ENCODE measurements at places on chromosomes 5 and 9. TPM values are rescaled to one million over a fixed set of nuclear protein-coding genes. Genes with fewer than 3 reads are reported as not detected.

Gene ADGRD2
- total RNA-seq: not detected

Gene MSX2
- total RNA-seq: not detected

GRCh38 chr5:109455598-109456096 lies 45.9 kb upstream of the PJA2 start:
- no peak overlapping the region for H3K4me3 ChIP-seq
- H3K36me3 ChIP-seq: no peaks in the 10 kb centered on the region
- H3K27ac ChIP-seq: no peak overlapping the region
- no peaks in the 10 kb centered on the region for H3K27me3 ChIP-seq
- H3K4me1 ChIP-seq: no peaks in the 10 kb centered on the region

- no peak overlapping the region for H3K4me3 ChIP-seq
- H3K27me3 ChIP-seq: no peaks in the 10 kb centered on the region
- H3K27ac ChIP-seq: no peak overlapping the region
- DNase-seq: no peak
These were observed 30.7 kb downstream of the RAI14 start for GRCh38 chr5:34686762-34687268.

- peaks cover 25% of the 10 kb centered on the region for H3K4me1 ChIP-seq
- H3K27ac ChIP-seq: peak overlapping the region; percentile 94
- H3K36me3 ChIP-seq: peaks cover 18% of the 10 kb centered on the region
These were observed 1.4 kb upstream of the C5orf15 start for GRCh38 chr5:133969654-133970324.

DNA sequence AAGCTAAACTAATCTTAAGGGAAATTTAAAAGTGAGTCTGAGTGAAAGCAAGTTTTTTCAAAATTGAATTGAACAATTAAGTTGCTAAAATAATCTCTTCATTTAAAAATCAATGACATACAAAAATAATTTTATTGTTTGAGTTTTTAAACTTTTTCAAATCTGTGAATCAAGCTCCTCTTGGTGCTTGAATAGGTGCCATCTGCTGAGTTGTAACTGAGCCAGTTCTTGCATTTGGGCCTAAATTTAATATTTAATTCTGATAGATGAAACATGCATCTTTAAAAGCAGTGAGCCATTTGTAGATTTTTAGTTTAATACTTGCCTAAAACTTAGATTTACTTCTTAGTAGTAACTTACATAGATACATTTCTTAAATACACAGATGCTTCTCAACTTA lies 31.8 kb downstream of the SPATA31D1 start:
- no peak overlapping the region for H3K27ac ChIP-seq
- H3K36me3 ChIP-seq: no peaks in the 10 kb centered on the region
- no peaks in the 10 kb centered on the region for H3K27me3 ChIP-seq

GRCh38 chr5:167934551-167934971 lies 356.9 kb upstream of the WWC1 start:
- DNase-seq: no peak
- H3K27ac ChIP-seq: no peak overlapping the region
- no peak overlapping the region for H3K4me3 ChIP-seq
- H3K36me3 ChIP-seq: no peaks in the 10 kb centered on the region

DNA sequence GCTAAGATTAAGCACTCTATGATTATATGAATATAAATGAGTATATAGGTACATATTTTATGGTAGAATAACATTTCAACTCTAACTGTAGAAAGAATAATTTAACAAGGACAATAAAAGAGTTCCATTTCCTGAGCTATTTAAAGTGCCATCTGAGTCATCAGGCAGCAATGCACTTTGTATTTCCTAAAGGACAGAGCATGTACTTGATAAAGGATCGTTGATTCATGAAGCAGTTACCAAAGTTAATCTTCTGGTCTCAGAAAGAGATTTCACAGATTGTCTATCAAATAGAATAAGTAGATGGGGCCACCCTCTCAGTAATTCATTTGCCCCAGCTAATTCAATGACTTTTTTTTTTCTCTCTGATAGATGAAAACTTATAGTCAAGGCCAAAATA lies 747.8 kb downstream of the CDH18 start:
- no peak overlapping the region for H3K4me3 ChIP-seq
- H3K27ac ChIP-seq: no peak overlapping the region

GRCh38 chr9:8895861-8896224 lies 1096.3 kb upstream of the DMAC1 start:
- DNase-seq: peak; percentile 16
- H3K36me3 ChIP-seq: no peaks in the 10 kb centered on the region
- no peak overlapping the region for H3K27ac ChIP-seq
- no peak overlapping the region for H3K4me3 ChIP-seq
- H3K4me1 ChIP-seq: no peaks in the 10 kb centered on the region
- no peaks in the 10 kb centered on the region for H3K27me3 ChIP-seq

GRCh38 chr9:89497257-89497963 lies 503 bp downstream of the SEMA4D start:
- H3K4me3 ChIP-seq: peak overlapping the region; percentile 80
- no peaks in the 10 kb centered on the region for H3K27me3 ChIP-seq
- no peaks in the 10 kb centered on the region for H3K36me3 ChIP-seq
- peak; percentile 56 for DNase-seq
- H3K4me1 ChIP-seq: peaks cover 69% of the 10 kb centered on the region

DNA sequence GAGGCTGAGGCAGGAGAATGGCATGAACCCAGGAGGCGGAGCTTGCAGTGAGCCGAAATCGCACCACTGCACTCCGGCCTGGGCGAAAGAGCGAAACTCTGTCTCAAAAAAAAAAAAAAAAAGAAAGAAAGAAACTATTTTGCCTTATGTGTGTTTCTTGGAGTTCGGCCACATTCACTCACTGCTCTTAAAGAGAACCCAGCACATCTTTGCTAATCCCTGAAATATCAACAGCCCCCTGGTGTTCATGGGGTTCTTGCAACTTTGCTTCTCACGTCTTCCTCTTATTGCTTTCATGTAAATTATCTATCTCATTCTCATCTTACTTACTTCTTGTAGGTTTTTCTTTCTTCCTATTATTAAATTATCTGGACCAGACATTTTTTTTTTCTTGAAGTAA lies 126.3 kb upstream of the ASTN2 start:
- H3K4me1 ChIP-seq: no peaks in the 10 kb centered on the region
- no peaks in the 10 kb centered on the region for H3K27me3 ChIP-seq
- no peak overlapping the region for H3K27ac ChIP-seq
- no peak for DNase-seq

- H3K4me3 ChIP-seq: no peak overlapping the region
- H3K4me1 ChIP-seq: no peaks in the 10 kb centered on the region
- H3K27me3 ChIP-seq: no peaks in the 10 kb centered on the region
These were observed 338.8 kb downstream of the ARL15 start for GRCh38 chr5:53971551-53971950.
